ENCODE measurements at places on chromosomes 7 and 10. TPM values are rescaled to one million over a fixed set of nuclear protein-coding genes. Genes with fewer than 3 reads are reported as not detected.

POMZP3 gene
- 11.8 TPM for total RNA-seq

PPP1R17 gene
- total RNA-seq = 0.36 TPM

DNA sequence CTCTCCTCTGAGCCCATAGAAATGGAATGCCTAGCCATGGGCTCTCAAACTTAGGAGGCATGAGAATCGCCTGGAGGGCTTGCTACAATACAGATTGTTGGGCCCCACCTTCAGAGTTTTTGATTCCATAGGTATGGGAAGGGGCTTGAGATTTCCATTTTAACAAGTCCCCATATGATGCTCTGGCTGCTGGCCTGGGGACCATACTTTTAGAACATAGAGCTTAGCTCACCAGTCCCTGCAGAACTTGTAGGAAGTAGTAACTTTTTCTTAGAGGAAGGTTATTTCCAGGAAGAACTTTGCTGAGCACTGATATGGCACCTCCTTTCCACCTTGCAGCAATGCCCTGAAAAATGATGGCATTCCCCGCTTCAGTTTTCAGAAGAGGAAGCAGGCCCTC, 177.0 kb upstream of the ZMIZ1 start:
- peak; percentile 13 for DNase-seq

RHEB gene
- total RNA-seq = 110 TPM

DNA sequence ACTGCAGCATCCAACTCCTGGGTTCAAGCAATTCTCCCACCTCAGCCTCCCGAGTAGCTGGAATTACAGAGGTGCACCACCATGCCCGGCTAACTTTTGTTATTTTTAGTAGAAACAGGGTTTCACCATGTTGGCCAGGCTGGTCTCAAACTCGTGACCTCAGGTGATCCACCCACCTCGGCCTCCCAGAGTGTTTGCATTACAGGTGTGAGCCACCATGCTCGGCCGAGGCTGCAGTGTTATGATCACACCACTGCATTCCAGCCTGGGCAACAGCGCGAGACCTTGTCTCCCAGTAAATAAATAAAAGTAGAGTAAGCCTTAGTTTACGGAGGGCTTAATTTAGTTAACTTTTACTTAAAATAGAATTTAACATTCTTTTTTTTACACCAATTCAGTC, 23.7 kb upstream of the IGF2BP3 start:
- DNase-seq = no peak

ITGB8 gene
- total RNA-seq = 8.4 TPM

DNA sequence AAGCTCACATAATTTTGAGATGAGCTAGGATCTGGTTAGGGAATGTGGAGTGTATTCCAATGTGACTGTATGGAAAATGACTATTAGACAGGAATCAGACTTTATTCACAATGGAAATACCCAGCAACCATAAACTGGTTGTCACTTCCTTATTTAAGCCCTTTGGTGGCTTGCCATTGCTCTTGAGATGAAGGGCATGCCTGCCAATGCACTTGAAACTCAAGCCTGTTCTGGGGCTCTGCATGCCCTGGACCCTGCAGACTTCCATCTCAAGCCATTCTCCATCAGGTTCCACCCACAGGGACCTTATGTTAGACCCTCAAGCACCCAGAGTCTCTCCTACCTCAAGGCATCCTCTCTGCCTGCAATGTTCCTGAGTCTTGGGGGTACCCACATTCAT, 145.5 kb downstream of the MPP7 start:
- DNase-seq = no peak

DNA sequence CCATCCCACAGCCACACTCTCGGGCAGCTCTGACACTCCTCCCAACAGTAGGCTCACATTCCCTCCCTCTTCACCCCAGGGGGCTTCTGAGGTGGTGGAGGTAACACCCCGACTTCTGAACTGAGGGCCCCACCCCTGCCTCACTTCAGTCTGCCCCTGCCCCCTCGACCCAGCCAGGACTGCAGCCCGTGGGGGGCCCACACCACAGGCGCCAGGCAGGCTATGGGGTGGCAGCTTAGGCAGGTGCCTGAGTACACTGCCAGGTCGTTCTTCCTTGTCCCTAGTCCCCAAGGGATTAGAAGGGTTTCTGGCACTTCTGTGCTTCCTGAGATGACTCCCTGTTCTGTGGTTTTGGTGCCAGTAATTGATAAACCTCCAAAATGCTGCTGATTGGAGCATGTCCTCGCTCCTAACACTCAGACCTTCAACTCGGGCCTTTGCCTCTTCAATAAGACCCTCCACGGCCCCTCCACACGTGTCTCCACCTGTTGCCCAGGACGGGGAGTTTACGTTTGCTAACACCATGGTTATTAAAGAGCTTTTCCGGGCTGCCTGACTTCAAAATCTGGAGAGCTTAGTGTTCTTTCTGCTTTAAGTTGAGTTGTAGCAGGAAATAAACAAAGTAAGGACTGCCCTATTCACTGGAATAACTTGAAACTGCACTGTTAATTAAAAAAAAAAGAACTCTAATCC, 23.8 kb upstream of the LARP4B start:
- DNase-seq = no peak

HOXA10 gene
- not detected for total RNA-seq

DNA sequence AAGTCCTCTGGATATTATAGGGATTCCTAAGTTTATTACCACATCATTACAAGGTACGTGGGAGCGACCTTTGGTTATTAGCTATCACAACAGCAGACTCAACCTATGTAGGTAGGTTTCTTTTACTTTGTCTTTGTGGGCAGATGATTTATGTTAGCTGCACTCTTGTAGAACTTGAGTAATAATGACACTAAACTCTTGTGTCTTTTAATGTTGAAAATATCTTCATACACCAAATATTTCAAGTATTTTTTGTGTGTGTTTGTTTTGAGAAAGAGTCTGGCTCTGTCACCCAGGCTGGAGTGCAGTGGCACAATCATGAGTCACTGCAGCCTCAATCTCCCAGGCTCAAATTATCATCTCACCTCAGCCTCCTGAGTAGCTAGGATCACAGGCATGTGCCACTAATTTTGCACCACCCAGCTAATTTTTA, 19.2 kb upstream of the SUPV3L1 start:
- no peak for DNase-seq

LRRC61 gene
- 27.0 TPM for total RNA-seq

DNA sequence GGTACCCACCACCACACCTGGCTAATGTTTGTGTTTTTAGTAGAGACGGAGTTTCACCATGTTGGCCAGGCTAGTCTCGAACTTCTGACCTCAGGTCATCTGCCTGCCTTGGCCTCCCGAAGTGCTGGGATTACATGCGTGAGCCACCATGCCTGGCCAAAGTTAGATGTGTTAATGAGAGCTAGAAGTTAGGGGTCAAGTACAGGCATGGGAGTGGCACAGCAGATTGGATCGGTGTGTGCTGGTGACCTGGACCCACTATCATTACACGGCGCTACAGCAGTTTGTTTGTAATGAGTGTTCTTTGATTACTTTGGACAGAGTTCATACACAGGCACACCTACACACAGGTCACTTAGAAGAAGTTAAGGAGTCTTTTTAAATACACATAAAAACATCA, 36.7 kb downstream of the DNAJB6 start:
- DNase-seq = no peak

DNA sequence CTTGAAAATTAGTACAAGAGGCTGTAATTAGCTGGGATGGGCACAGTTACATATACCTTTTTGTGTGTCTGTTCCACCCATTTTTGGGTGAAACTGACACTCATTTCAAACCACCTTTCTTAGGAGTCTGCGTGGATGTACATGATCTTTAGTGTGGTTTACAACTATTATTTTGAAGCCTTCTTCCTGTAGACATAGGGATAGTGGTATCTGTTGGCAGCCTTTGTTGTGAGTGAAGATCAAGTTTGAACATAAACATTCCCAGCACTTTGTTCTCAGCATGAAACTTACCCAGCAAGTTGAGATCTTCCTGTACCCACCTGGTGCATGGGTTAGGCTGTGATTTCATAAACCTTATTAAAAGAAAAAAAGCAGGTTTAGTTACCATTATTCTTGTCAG, 2.0 kb downstream of the BAG3 start:
- no peak for DNase-seq

TMEM273 gene
- not detected for total RNA-seq

DNA sequence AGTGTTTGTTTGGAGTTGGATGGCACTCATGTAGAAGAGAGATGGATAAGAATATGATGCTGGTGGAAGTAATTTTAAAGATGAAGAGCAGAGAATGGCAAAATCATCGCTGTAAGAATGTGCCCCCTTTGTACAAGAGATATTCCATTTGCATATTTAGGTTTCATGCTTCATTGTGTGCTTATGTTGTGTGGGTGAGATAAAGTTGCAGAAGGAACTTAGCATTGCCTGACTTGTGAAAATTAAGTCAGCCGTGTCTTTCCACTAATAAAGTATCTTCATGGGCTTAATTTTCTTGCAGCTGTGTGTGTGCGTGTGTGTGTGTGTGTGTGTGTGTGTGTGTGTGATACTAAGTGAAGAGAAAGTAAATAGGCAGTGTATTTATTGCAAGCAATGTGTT, 381.9 kb downstream of the OTUD1 start:
- no peak for DNase-seq

- DNase-seq = no peak
Measured at GRCh38 chr10:88805361-88805760, 2.8 kb downstream of the LIPM start.

DNA sequence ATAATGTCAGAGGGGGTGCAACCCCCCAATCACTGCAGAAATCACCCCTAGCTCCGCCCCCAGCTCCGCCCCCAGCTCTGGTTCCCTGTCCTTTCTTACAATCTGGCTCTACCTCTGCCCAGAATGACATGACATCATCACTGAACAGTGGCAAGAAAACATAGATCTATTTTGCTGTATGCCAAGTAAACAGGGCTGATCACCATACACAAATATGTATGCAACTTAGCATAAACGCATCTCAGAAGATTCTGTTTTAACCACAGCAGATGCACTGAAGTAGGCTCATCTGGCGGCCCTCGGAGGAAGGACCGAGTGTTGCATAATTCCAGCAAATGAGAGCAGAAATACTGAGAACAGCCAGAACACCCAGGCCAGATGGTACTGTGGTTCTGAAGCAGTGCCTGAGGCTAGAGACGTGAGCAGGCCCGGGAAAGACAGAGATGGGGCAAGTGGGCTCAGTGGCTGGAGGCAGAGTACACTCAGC, 293.3 kb upstream of the KLF14 start:
- peak; percentile 35 for DNase-seq

DCLRE1A gene
- 9.6 TPM for total RNA-seq

GRID2IP gene
- total RNA-seq = 4.5 TPM

RAMP3 gene
- total RNA-seq = not detected
